CD4-positive, alpha-beta T cell (primary cell): ENCODE measurements at places on chromosomes 7 and 10. TPM values are rescaled to one million over a fixed set of nuclear protein-coding genes. Genes with fewer than 3 reads are reported as not detected.
A peak's percentile ranks its signal among the peaks of the same experiment; 100 is the strongest.

DNA sequence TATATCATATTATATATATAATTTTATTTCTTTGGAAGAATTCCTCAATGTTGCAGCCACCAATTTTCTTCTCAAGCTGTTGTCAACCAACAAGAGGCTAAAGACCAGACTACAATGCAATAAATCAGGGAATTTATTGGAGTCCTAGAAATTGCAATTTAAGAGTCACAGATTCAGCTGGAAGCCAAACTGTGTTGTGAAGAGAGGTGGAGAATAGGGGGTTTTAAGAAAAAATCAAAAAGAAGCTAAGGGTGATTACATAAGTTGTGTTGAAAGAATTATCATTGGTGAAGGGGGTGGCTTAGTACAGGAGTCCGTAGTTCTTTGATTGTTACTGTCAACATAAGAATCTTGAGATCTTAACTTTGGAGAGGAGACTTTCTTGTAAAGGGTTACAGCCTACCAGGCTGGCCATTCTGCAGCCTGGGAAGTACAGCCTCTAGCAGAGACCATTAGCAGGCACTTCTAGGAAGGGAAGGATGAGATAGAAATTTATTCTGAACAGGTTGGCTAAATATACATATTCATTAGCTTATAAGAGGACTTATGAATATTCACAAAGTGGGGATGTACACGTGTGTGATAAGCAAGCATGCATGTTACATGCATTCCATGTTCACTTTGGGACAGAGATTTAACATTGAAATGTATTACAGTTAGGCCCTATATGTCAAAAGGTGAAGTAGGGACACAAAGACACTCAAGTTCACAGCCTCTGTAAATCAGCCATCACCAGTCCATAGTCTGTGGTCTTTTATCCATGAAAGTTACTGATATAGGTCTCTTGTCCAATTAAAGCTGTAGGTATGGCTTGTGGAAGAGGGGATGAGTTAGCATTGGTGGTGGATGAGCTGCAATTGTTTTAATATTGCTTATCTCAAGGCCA, 8.3 kb upstream of the TMEM168 start:
- no peak for DNase-seq
- H3K4me3 ChIP-seq = no peak overlapping the region
- no peaks in the 10 kb centered on the region for H3K4me1 ChIP-seq
- no peaks in the 10 kb centered on the region for H3K36me3 ChIP-seq
- H3K27ac ChIP-seq = no peak overlapping the region

DNA sequence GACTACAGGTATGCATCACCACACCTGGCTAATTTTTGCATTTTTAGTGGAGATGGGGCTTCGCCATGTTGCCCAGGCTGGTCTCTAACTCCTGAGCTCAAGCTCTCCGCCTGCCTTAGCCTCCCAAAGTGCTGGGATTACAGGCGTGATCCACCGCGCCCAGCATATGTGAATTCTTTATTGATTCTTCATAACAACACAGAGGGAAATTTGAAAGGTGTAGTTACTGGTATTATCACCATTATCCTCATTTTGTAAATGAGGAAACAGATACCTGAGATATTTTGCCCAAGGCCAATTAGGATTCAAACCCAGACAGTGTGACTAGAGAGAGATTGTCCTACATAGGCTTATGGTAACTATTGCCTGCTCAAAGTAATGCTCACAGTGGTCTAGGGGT, 22.6 kb downstream of the TCF7L2 start:
- peaks cover 6% of the 10 kb centered on the region for H3K27me3 ChIP-seq
- no peaks in the 10 kb centered on the region for H3K36me3 ChIP-seq
- no peaks in the 10 kb centered on the region for H3K4me1 ChIP-seq
- H3K27ac ChIP-seq = no peak overlapping the region
- no peak overlapping the region for H3K4me3 ChIP-seq

- peaks cover 11% of the 10 kb centered on the region for H3K36me3 ChIP-seq
- H3K27ac ChIP-seq = no peak overlapping the region
- peaks cover under 1% of the 10 kb centered on the region for H3K4me1 ChIP-seq
- H3K27me3 ChIP-seq = no peaks in the 10 kb centered on the region
- H3K4me3 ChIP-seq = no peak overlapping the region
These were observed 6.1 kb downstream of the COPG2 start for GRCh38 chr7:130662426-130662825.

GRCh38 chr10:35961501-35961900, 319.4 kb upstream of the FZD8 start:
- no peaks in the 10 kb centered on the region for H3K36me3 ChIP-seq
- no peak for DNase-seq
- no peaks in the 10 kb centered on the region for H3K4me1 ChIP-seq
- no peaks in the 10 kb centered on the region for H3K27me3 ChIP-seq
- no peak overlapping the region for H3K27ac ChIP-seq

GRCh38 chr10:70448236-70448635, 6.8 kb upstream of the NODAL start:
- no peak overlapping the region for H3K27ac ChIP-seq
- peaks cover 2% of the 10 kb centered on the region for H3K27me3 ChIP-seq
- no peaks in the 10 kb centered on the region for H3K4me1 ChIP-seq
- no peaks in the 10 kb centered on the region for H3K36me3 ChIP-seq

DNA sequence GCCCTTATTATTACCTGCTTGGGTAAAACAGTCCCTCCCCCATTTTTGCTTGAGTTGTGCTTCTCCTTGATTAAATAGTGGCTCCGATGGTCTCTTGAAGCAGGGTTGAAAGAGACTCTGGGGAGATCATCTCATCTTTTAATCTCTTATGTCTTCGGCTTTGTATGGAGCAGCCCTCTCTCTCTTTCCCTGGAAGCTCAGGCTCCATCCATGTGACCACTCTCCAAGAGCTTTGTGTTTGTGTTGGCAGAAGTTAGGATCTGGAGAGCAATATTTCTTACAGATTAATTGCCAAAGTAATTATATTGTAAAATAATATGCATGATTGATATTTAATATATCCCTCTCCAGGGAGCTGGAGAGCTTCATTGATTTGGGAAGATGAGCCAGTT, 76.9 kb downstream of the LRRC4 start:
- H3K27ac ChIP-seq = no peak overlapping the region
- H3K4me1 ChIP-seq = no peaks in the 10 kb centered on the region
- no peak overlapping the region for H3K4me3 ChIP-seq
- no peaks in the 10 kb centered on the region for H3K27me3 ChIP-seq
- peaks cover 4% of the 10 kb centered on the region for H3K36me3 ChIP-seq

DNA sequence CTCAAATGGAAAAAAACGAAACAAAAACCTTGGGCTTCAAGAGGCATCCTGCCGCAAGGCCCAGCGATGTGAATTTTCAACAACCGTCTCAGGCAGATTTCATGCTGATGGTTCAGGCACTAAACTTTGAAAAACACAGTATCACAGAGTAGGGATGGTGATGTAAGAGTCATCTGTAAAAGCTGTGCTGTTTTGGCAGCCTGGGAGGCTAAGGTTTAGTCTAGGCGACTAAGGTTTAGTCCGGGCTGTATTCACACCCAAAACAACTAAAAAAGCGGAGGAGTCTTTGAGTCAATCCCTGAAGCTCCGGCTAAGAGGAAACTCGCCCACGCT, 420 bp upstream of the MINPP1 start:
- H3K27me3 ChIP-seq = no peaks in the 10 kb centered on the region
- peak overlapping the region; percentile 64 for H3K27ac ChIP-seq
- H3K4me3 ChIP-seq = peak overlapping the region; percentile 91
- H3K4me1 ChIP-seq = peaks cover 14% of the 10 kb centered on the region
- peaks cover under 1% of the 10 kb centered on the region for H3K36me3 ChIP-seq

The CPN1 gene
- total RNA-seq = not detected

The CRYGN gene
- total RNA-seq = not detected

The PAX4 gene
- total RNA-seq = not detected
